ENCODE measurements at places on chromosomes 12 and 14.

DNA sequence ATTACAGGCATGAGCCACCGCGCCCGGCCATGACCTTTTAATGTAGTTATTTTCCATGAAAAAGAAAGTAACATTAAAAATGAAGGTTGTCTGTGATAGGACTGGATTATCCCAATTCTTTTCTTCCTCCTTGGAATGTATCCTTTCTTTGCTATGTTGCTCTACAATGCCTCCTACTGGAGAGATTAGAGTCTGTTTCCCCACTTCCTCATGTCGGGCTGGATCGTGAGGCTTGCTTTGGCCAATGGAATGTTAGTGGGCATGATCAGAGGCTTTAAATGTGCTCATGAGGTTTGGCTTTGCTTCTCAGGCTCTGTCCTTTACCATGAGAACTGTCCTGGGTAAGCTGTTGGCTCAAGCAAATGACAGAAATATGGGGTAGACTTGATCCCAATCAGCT, 34.7 kb upstream of the SOCS2 start:
- no peak for DNase-seq

GRCh38 chr14:70268760-70269159, 80.0 kb upstream of the SLC8A3 start:
- DNase-seq, result no peak

DNA sequence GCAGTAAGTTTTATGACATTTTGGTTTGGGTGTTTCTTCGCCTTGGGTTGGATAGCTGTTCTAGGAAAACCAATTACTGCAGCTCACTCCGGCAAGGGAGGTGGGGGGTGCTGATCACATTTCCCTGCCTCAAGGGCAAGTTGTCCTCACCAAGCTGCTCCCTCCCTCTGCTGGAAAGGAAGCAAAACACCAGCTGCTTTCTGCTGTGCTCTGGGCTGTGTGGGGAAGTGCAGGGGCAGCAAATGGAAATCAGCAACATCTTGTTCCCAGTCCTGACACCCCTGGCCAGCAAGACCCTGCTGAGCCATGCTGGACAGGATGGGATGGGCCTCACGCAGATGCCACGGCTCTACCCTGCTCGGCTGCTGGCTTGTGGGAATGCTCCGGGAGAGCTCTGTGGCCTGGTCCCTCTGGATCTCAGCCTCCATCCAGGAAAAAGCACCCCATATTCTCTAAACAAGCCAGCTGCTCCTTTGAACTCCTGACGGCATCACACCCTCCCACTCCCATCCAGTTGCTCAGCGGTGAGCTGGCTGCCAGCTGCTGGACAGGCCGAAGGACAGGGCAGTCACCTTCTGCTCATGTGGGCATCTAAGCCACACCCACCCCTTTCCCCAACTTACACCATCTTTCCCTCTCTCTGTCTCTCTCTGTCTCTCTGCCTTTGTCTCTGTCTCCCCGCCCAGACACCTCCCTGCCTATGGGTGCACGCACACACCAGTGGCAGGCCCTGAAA, 52.4 kb upstream of the EIF5 start:
- no peak for DNase-seq

- DNase-seq, result no peak
These were observed 8.0 kb downstream of the ASPG start for GRCh38 chr14:104093366-104094055.

- DNase-seq, result no peak
These were observed 75.0 kb downstream of the TRMT5 start for GRCh38 chr14:60905923-60906322.

Measured in SJSA1 (cell line).